Heart right ventricle (tissue), 16 donors: ENCODE measurements at places on chromosomes 5 and 9. TPM values are rescaled to one million over a fixed set of nuclear protein-coding genes. Genes with fewer than 3 reads are reported as not detected.

The NIM1K gene
- 0.20 TPM for total RNA-seq

The ZBTB26 gene
- 3.0 TPM for total RNA-seq

The SH3RF2 gene
- 172 TPM for total RNA-seq

The LCN12 gene
- 10.6 TPM for total RNA-seq

The LEAP2 gene
- 1.6 TPM for total RNA-seq

The DDX4 gene
- not detected for total RNA-seq

The PCDHGA12 gene
- 9.2 TPM for total RNA-seq

The GAPT gene
- 0.30 TPM for total RNA-seq

The SLC6A3 gene
- total RNA-seq: not detected

The WNT8A gene
- not detected for total RNA-seq

The BTNL8 gene
- total RNA-seq: not detected

The PRRC2B gene
- 116 TPM for total RNA-seq

The DRD1 gene
- not detected for total RNA-seq

The ADAMTS6 gene
- total RNA-seq: 3.1 TPM

The HTR4 gene
- total RNA-seq: 0.35 TPM

The RFESD gene
- 3.0 TPM for total RNA-seq

The OR1K1 gene
- not detected for total RNA-seq

The IFT74 gene
- 11.8 TPM for total RNA-seq

The DAB2 gene
- 33.0 TPM for total RNA-seq

The SLC25A46 gene
- 62.2 TPM for total RNA-seq

The SPINK6 gene
- total RNA-seq: not detected

The OGN gene
- total RNA-seq: 18.5 TPM

The PCDHB14 gene
- total RNA-seq: 5.9 TPM

The CA9 gene
- total RNA-seq: 0.20 TPM

The CCDC180 gene
- 3.7 TPM for total RNA-seq

The ADAMTS19 gene
- total RNA-seq: 0.49 TPM

The SPINK13 gene
- total RNA-seq: not detected

The NAIP gene
- 24.4 TPM for total RNA-seq

The PCDHGA11 gene
- 5.2 TPM for total RNA-seq
